ENCODE measurements at places on chromosomes 6 and 20. TPM values are rescaled to one million over a fixed set of nuclear protein-coding genes. Genes with fewer than 3 reads are reported as not detected.
A peak's percentile ranks its signal among the peaks of the same experiment; 100 is the strongest.

The WFDC6 gene
- not detected for polyA plus RNA-seq

GRCh38 chr20:49340161-49340966, 62.5 kb upstream of the ZNFX1 start:
- H3K36me3 ChIP-seq = no peaks in the 10 kb centered on the region
- H3K4me3 ChIP-seq = peak overlapping the region; percentile 60
- H3K27ac ChIP-seq = no peak overlapping the region
- DNase-seq = peak; percentile 77
- peaks cover 18% of the 10 kb centered on the region for H3K4me1 ChIP-seq

GRCh38 chr20:62120990-62121775, 1.1 kb upstream of the LSM14B start:
- H3K4me1 ChIP-seq = peaks cover 11% of the 10 kb centered on the region
- H3K36me3 ChIP-seq = peaks cover 12% of the 10 kb centered on the region
- peak overlapping the region; percentile 94 for H3K4me3 ChIP-seq
- peaks cover 20% of the 10 kb centered on the region for H3K27me3 ChIP-seq

- peak; percentile 73 for DNase-seq
- no peaks in the 10 kb centered on the region for H3K36me3 ChIP-seq
- peak within 1 kb of the TSS; percentile 68 for H3K4me3 ChIP-seq
- no peak within 1 kb of the TSS for H3K27ac ChIP-seq
Observed at GRCh38 chr6:138161338-138162110, at the start of gene ARFGEF3. Gene ARFGEF3, plus strand, starts transcription at chr6:138161939. Its CDS starts 148 bp downstream, at chr6:138162087.

- no peak overlapping the region for H3K27ac ChIP-seq
- no peaks in the 10 kb centered on the region for H3K27me3 ChIP-seq
- H3K4me1 ChIP-seq = peaks cover 18% of the 10 kb centered on the region
- peaks cover 8% of the 10 kb centered on the region for H3K36me3 ChIP-seq
- no peak for DNase-seq
- H3K4me3 ChIP-seq = no peak overlapping the region
Observed at GRCh38 chr20:50568549-50568942, 58.4 kb downstream of the PTPN1 start.

DNA sequence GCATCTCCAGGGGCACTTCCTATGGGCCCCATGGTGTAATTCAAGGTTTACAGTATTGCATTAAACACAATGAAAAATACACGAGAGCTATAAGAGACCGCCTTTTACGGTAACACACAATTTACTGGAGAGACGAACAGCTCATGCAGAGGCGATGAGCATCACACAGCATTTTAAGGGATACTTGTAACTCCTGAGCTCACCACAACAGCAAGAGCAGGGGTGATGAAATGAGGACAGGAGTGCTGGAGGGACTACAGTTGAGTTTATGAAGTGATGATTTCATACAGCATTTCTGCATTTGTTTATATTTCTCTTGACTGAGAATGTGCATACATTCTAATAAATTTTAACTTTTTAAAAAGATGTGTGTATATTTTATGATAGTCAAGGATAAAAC, 113.9 kb downstream of the WDR27 start:
- no peaks in the 10 kb centered on the region for H3K27me3 ChIP-seq
- no peak overlapping the region for H3K4me3 ChIP-seq
- peak; percentile 7 for DNase-seq
- H3K36me3 ChIP-seq = no peaks in the 10 kb centered on the region
- H3K27ac ChIP-seq = no peak overlapping the region

DNA sequence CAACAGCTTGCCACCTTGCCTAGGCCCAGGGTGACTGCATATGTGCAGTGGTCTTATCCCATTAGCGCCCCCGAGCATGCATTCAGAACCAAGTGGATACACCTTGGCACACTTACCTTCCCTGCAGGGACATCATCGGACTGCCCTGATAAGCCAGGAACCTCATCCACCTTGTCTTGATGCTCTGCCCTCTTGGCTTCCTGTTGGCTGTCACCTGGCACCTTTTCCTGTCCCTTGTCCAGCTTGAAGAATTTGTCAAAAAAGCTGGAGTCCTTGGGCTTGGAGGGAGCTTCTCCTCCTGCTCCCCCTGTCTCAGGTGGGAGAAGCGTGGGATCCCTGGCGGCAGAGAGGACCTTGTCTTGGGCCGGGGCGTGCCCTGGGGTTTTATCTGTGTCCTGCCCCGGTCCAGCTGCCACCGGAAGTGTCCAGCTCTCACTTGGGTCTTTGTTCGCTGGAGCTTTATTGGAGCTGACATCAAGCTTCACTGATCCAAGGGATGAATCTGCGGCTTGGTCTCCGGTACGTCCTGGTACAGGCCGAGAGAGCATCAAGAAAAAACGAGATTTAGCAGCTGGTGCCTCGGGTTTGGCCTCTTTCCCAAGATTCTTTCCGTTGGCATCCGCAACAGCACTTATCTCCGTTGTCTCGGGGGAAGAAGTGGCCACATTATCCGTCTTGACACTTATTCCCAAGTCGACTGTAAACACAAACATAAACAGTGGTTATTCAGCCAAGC, 42.0 kb downstream of the BCAS1 start:
- no peaks in the 10 kb centered on the region for H3K27me3 ChIP-seq
- no peak overlapping the region for H3K27ac ChIP-seq
- H3K4me3 ChIP-seq = no peak overlapping the region
- no peak for DNase-seq

DNA sequence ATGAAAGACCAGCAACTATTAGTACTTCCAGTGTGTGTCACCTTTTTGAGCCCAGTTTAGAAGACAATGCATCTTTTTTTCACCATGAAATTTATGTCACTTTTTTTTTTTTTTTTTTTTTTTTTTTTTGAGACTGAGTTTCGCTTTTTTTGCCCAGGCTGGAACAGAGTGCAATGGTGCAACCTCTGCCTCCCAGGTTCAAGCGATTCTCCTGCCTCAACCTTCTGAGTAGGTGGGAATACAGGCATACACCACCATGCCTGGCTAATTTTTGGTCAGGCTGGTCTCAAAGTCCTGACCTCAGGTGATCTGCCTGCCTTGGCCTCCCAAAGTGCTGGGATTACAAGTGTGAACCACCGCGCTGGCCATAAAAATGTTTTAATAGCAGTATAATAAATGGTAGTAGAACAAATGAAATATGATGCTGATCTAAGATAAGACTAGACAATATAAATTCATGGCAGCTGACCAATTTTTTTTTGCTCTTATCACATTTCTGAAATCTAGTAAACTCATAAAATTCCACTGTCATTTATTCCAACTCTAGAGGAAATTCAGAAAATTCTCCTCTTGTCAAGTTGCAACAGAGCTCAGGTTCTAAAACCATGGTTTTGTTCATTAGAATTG, 21.3 kb downstream of the NHSL1 start:
- H3K27ac ChIP-seq = no peak overlapping the region
- H3K36me3 ChIP-seq = no peaks in the 10 kb centered on the region
- no peak overlapping the region for H3K4me3 ChIP-seq
- no peaks in the 10 kb centered on the region for H3K4me1 ChIP-seq
- no peaks in the 10 kb centered on the region for H3K27me3 ChIP-seq

Data from GM23248 (cell line).